ENCODE measurements at places on chromosomes 16 and 17. TPM values are rescaled to one million over a fixed set of nuclear protein-coding genes. Genes with fewer than 3 reads are reported as not detected.

Gene TMC7
- total RNA-seq: 7.6 TPM

Gene GAST
- total RNA-seq: not detected

Gene CTF1
- 0.09 TPM for total RNA-seq

Gene CCDC78
- 6.6 TPM for total RNA-seq

Gene SEZ6
- not detected for total RNA-seq

Gene TBC1D3I
- total RNA-seq: 0.23 TPM

Gene NXPH3
- total RNA-seq: 0.37 TPM

Gene PRSS22
- total RNA-seq: 2.0 TPM

Gene GCGR
- total RNA-seq: not detected

Gene OR2C1
- not detected for total RNA-seq

Gene TMEM107
- 19.1 TPM for total RNA-seq

Gene TTYH2
- 1.9 TPM for total RNA-seq

Gene DUS1L
- 142 TPM for total RNA-seq

Gene PCTP
- total RNA-seq: 22.4 TPM

Gene CCR7
- total RNA-seq: 1.1 TPM

Gene KRTAP9-2
- total RNA-seq: not detected

Gene CCDC40
- 5.9 TPM for total RNA-seq

Gene MPP3
- total RNA-seq: 17.4 TPM

Gene PHOSPHO1
- 0.80 TPM for total RNA-seq

Gene MPV17L
- 4.9 TPM for total RNA-seq

Gene NEK8
- total RNA-seq: 4.7 TPM

Gene BAHCC1
- total RNA-seq: 9.8 TPM

Gene NPIPB13
- 0.81 TPM for total RNA-seq

Gene CDH8
- 0.28 TPM for total RNA-seq

Gene ZNF205
- 9.2 TPM for total RNA-seq

Gene TPSG1
- total RNA-seq: not detected

Gene GAS2L2
- total RNA-seq: 0.08 TPM

Gene FOXL1
- total RNA-seq: 1.7 TPM

Gene MT1A
- 17.8 TPM for total RNA-seq

Gene SLC22A31
- total RNA-seq: 1.1 TPM

Gene CLEC19A
- total RNA-seq: 0.08 TPM

Gene CACNG3
- total RNA-seq: not detected

Gene NSF
- total RNA-seq: 21.7 TPM

Gene SLFN5
- total RNA-seq: 2.8 TPM

Gene LDHD
- total RNA-seq: 1.1 TPM

Gene CES5A
- total RNA-seq: not detected

Gene EPN3
- total RNA-seq: 0.23 TPM

Gene FBXW10
- total RNA-seq: 1.1 TPM

Gene TMC6
- 11.6 TPM for total RNA-seq

Gene NTN3
- 0.05 TPM for total RNA-seq

Gene MMP2
- total RNA-seq: 9.2 TPM

Gene BCO1
- 1.5 TPM for total RNA-seq

Gene GAS7
- total RNA-seq: 0.35 TPM

Measured in A549 treated with RU486 at 1 μM for 4 hours (cell line).